HTR-8/SVneo (cell line): ENCODE measurements at places on chromosomes 12 and 14.

DNA sequence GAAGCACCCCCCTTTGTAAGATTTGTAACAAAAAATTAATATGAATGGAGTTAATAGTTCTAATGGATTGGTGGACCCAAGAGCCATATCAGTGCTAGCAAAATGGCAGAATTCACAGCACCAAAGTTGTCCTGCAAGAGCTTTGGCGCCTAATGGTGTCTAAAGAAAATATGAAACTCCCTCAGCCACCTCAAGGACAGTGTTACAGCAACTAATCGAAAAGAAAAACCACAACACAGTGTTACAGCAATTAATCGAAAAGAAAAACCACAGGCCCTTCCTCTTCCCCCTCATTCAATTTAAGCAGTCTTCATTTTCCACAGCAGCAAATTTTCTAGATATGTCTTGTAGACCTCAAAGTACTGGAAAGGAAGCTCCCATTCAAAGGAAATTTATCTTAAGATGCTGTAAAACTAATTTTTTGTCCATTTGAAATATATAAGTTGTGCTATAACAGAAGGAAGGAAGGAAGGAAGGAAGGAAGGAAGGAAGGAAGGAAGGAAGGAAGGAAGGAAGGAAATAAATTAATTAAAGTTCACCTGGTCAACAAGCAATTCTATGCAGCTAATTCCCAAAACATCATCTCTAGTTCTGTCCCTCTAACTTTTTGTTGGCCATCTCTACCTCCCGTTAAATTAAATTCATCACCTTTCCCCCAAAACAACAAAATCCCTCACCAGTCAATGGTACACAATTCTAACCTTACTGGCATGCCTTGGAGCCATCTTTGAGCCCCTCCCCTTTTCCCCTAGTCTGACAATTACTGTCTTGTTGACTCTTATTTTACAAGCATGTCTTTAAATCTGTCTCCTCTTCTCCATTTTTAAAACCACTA is 17.4 kb downstream of the LRP6 start:
- DNase-seq, result no peak

DNA sequence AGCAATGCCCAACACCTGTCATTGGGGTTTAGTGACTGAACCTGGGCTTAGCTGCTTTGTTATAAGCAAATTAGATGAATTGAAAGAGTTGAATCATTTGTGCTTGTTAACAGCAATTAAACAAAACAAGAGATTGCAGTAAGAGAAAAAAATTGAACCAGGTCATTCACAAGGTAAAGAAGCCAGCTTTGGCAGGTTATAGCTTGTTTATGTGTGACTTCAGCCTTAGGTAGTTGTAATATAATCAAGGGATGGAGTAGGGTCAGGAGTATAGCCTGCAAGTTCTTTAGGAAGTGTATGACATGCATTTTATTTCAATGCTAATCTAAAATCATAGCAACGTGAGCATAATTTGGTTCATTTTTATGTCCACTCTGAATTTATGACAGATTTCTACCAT is 63.4 kb upstream of the PLEKHG3 start:
- DNase-seq, result no peak

GRCh38 chr14:98826618-98827017 is 445.4 kb downstream of the BCL11B start:
- no peak for DNase-seq

DNA sequence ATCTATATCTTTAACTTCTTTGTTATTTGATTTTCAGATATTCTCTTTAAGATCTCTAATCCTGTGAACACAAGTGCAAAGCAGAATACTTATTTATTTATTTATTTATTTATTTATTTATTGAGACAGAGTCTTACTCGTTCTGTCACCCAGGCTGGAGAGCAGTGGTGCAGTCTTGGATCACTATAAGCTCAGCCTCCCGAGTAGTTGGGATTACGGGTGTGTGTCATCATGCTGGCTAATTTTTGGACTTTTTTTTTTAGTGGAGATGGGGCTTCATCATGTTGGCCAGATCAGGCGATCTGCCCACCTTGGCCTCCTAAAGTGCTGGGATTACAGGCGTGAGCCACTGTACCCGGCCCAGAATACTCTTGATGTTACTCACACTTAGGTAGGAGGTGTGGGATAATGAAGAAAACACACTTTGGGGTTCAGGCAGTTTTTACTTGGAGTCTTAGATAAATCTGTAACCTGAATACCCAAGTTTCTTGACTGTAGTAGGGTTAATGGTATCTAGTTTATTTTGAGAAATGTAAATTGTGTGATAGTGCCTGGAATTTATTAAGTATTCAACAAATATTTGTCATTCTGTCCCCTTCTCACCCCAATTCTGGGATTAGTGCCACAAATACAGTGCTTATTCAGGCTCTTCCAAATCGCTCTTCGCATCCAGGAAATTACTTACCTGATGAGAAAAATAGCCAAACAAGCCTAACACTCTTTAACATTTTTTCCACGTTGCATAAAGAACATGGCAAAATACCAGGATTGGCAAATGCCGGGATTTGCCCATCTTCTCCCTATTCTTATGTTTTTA is 33.0 kb downstream of the METAP2 start:
- DNase-seq, result no peak

DNA sequence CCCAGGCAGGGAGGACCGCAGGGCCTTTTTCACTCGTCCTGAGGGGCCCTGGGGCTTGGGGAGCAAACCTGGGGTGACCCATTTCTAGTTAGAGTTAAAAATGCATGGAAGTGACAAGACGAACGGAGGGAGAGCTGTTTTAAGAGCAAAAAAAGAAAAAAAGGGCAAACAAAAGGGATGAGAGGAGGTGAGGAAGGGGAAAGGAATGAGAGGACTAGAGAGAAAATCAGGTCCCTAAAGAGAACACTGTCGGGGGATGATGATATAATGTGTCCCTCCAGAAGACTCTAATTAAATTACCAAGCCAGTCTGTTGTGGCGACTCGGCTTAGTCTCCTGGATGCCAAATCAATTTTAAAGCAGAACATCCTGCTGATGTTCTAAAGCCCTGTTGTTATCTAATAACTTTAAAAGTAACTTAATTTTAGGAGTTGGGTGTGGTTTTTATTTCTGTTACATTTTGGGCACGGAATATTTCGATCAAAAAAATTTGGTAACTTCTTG is 1.1 kb downstream of the ANO6 start:
- no peak for DNase-seq

GRCh38 chr12:119671070-119671469 is 3.1 kb downstream of the PRKAB1 start:
- DNase-seq, result no peak

- no peak for DNase-seq
Measured at GRCh38 chr12:50985322-50985721, 33.0 kb downstream of the HIGD1C start.

GRCh38 chr14:102097441-102098135 is 10.7 kb upstream of the HSP90AA1 start:
- DNase-seq, result no peak

- DNase-seq, result no peak
Measured at GRCh38 chr14:61765225-61765943, 3.2 kb downstream of the SNAPC1 start.
